ENCODE measurements at places on chromosomes 13 and 19. TPM values are rescaled to one million over a fixed set of nuclear protein-coding genes. Genes with fewer than 3 reads are reported as not detected.
A peak's percentile ranks its signal among the peaks of the same experiment; 100 is the strongest.

DNA sequence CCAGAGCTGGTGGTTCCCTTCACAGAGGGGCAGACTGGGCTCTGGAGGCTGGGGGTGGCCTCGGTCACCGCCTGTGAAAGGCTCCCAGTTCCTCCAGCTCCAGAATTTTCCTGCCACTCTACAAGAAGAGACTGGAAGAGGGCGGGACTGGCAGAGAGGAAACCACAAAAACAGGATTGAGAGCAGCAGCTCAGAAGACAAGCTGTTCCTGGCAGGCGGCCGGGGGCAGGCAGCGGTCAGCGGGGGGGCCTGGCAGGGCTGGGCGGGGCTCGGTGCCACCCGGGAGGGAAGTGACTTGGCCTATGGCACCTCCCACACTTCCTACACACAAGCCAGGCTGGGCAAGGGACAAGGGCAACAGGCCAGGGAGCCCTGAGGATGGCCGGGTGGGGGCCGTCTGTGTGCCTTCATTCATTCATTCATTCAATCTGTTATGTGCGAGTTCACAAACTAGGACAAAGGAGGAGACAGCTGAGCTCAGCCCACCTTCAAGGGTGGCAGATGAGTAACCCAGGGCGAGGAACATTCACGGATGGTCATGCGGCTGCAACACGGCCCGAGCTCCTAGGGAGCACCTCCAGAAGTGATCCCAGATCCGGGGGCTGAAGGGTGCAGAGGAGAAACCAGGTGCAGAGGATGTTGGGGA lies 16.9 kb upstream of the BTBD2 start:
- DNase-seq, result no peak

Gene HSH2D
- 191 TPM for total RNA-seq

Gene EXOC3L2
- not detected for total RNA-seq

DNA sequence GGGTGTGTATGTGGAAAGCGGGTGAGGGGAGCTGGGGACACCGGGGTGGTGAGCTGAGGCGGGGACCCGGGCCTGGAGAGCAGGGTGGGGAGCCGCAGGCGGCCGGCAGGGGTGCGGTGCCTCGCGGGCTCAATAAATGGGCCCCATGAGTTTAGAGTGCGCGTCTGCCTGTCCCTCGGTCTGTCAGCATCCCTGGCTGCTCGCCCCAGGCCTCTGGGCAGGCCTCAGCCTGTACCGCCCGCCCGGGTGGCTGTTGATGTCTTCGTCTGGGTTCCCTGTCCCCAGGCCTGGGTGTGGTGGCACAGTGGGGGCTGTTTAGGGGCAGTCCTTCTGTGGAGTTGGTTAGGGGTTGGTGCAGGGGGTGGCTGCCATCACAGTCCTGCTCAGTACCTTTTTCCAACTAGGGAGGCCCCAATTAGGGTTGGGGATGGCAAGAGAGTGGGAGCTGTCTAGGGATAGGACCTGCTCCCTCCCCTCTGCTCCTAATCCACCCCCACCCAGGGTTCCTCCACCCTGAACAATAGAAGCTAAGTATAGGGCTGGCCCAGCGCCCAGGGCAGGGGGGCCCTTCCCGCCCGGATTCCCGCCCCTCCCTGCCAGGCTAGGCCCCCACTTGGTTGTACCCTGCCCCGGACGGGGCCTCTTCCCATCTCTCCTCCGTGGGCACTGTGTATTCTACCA lies 12.2 kb downstream of the CIC start:
- peak; percentile 34 for DNase-seq

DNA sequence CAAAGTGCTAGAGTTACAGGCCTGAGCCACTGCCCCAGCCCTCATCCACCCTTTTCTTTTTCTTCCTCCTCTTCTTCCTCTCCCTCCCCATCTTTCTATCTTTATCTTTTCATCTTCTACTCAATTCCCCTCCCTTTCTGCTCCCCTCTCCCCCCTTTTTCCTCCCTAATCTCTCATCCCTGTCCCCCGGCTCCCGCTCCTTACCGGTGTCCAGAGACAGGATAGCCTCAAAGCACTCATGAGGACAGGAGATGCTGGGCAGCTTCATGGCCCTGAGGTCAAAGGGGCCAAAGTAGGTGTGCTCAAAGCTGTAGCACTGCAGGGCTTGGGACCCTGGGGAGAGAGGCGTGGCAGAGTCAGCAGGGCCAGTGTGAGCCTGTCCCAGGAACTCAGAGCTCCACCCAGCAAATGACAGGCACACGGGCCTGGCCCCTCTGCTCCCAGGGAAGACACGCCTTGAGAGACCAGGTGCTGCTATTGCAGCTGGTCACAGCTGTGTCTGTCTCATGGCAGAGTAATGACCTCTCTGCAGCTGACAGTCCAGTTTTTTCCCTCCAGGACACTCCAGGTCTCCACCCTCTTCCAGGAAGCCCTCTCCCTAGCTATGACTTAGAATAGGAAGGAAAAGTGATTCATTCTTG lies 2.6 kb downstream of the LYPD5 start:
- no peak for DNase-seq

Gene ICAM4
- 0.95 TPM for total RNA-seq

Gene IGFLR1
- 133 TPM for total RNA-seq

GRCh38 chr13:85969331-85969730 lies 170.1 kb upstream of the SLITRK6 start:
- no peak for DNase-seq

DNA sequence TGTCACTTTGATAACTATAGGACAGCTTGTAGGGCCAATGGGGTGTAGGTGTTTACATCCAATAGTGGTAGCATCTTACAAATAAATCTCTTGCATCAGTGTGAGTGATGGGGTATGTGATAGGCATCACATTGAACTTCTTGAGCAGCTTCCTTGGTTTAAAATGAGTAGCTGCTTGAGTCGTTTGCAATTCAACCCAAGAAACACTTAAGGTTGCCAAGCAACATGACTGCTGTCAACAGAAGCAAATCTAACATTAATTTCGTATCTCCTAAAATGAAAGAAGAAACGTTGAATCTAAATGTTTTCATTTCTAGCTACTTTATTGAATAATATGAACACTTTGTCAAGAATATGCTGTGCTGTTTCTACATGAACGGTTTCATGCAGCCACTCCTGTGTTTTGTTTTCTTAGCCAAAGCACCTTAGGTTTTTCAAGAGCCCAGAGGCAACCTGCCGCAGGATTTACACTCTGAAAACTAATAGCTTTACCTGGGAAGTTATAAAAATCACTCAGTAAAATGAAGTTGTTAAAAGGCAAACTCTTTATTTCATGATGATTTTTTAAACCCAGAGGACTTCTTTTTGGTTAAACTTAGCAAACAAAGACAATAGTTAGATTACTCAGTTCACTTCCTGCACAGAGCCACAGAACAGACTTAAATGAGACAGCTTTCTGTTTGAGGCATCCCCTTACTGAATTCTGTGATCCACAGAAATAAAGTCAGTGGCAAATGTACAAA lies 305.2 kb downstream of the MTUS2 start:
- DNase-seq, result no peak

- DNase-seq, result no peak
Observed at GRCh38 chr13:82412749-82413148, 1469.5 kb downstream of the SLITRK1 start.

- DNase-seq, result no peak
Observed at GRCh38 chr19:17138937-17139598, 63.5 kb downstream of the MYO9B start.

DNA sequence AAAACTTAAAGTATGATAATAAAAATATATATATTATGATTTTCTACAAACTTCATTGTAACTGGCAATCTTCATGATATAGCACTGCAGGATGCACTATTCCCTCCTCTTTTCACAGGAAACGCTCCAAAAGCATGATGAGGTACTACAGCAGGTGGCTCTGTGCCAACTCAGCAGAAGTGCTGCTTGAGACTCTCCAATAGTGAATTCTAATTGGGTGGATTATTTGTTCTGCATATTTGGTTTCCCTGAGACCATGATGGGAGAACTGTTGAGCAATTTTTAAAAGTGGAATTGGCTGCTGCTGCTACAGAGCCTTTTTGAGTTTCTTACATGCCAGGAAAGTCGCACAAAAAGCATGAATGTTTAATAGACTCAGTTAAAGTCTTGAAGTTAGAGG lies 1782.4 kb upstream of the PCDH20 start:
- no peak for DNase-seq

Gene FGF14
- not detected for total RNA-seq
